ENCODE measurements at places on chromosomes 3 and 15. TPM values are rescaled to one million over a fixed set of nuclear protein-coding genes. Genes with fewer than 3 reads are reported as not detected.

GRCh38 chr3:54312156-54312899 is 190.0 kb downstream of the CACNA2D3 start:
- H3K27me3 ChIP-seq, result peaks cover 2% of the 10 kb centered on the region
- no peak for DNase-seq
- H3K4me1 ChIP-seq, result no peaks in the 10 kb centered on the region

- H3K4me1 ChIP-seq, result no peaks in the 10 kb centered on the region
- H3K27ac ChIP-seq, result no peak overlapping the region
- no peaks in the 10 kb centered on the region for H3K36me3 ChIP-seq
- no peak for DNase-seq
- H3K27me3 ChIP-seq, result no peaks in the 10 kb centered on the region
Observed at GRCh38 chr15:67413770-67414390, 107.1 kb upstream of the C15orf61 start.

DNA sequence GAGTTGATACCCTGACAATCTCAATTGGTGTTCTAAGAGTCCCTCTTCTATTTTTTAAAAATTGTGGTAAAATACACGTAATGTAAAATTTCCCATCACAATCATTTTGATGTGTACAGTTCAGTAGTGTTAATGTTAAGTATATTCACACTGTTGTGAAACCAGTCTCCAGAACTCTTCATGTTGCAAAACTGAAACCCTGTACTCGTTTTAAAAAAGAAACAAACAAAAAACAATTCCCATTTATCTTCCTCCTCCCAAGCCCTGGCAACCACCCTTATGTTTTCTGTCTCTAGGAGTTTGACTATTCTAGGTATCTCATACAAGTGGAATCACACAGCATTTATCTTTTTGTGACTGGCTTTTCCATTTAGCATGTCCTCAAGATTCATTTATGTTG is 28.7 kb upstream of the ALPK3 start:
- H3K4me1 ChIP-seq, result peaks cover 43% of the 10 kb centered on the region
- no peak overlapping the region for H3K4me3 ChIP-seq
- H3K27me3 ChIP-seq, result no peaks in the 10 kb centered on the region
- peaks cover 47% of the 10 kb centered on the region for H3K36me3 ChIP-seq
- no peak for DNase-seq

DNA sequence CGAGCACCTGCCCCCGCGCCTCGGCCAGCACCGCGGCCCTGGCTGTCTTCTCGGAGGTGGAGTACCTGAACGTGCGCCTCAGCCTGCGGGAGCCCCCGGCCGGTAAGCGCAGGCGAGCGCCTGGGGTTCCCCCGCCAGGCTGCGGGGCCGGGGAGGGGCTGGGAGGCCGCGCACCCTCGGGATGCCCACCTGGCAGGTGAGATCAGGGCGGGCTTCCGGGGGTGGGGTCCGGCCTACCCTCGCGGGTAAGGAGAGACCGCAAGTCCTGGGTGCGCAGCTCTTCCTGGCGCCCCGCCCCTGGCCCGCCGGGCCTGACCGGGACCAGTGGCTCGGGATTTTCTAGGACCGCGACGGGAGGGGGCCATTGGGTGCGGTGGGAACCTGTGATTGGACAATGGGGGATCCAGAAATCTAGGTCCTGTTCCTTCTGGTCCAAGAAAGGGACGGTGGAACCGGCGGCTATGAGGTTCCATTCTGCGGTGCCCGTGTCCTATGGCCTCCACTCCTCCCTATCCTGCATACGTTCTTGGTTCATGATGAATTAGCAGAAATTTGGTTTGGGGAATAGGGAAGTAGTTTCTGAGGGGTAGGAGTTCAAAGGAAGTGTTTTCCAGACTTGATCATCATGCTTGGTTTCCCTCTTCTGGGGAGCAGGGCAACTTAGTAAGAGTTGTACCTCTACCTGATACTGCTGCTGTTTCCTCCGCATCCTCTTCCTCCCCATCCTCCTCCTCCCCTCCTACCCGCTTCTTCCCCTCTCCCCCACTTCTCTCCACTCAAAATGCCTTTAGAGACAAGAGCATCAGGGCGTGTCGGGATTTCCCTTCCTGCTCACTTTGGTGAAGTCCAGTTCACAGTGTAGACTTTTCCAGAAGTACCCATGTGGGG is 808 bp downstream of the ARRDC4 start:
- H3K36me3 ChIP-seq, result no peaks in the 10 kb centered on the region
- H3K27me3 ChIP-seq, result no peaks in the 10 kb centered on the region
- peak; percentile 17 for DNase-seq
- H3K27ac ChIP-seq, result no peak overlapping the region
- H3K4me1 ChIP-seq, result peaks cover 16% of the 10 kb centered on the region

DNA sequence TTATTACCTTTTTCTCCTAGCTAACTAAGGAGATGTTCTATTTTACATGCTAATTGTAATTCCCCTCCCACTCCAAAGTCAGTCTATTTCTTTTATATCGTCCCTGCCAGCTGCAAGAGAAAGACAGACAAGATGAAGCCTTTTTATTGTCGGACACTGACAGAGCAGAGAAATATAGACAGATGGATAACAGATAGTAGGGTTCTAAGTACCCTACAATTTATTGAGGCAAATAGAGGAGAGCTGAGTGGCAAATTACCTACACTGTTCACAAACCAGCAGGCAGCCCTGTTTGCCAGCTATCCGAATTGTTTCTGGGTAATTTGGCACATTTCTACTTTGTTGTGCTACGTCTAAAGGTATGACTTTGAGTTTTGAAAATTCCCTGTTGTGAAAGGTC is 392.3 kb upstream of the ZNF717 start:
- H3K4me3 ChIP-seq, result no peak overlapping the region
- DNase-seq, result no peak
- H3K27me3 ChIP-seq, result no peaks in the 10 kb centered on the region
- no peaks in the 10 kb centered on the region for H3K4me1 ChIP-seq
- H3K27ac ChIP-seq, result no peak overlapping the region
- no peaks in the 10 kb centered on the region for H3K36me3 ChIP-seq

DNA sequence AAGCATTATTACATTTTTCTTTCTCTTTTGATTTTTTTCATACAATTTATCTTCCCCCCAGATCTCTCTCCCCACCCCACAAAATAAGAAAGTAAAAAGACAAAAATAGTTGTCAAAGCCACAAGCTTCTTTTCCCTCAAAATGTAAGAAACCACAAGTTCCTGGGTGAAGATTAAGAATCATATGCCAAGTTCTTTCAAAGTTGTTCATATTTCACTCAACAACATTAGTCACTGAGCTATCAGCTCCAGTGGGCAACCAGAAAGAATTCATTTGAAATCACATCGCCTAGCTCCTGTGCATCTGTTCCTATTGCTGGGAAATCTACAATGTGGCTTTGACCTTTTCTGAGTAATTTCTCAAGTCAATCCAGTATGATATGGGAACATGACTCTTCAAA is 681.6 kb upstream of the ARPP21 start:
- H3K27me3 ChIP-seq, result peaks cover 1% of the 10 kb centered on the region
- H3K4me3 ChIP-seq, result no peak overlapping the region
- H3K4me1 ChIP-seq, result no peaks in the 10 kb centered on the region
- no peaks in the 10 kb centered on the region for H3K36me3 ChIP-seq
- H3K27ac ChIP-seq, result no peak overlapping the region

- H3K27ac ChIP-seq, result no peak overlapping the region
- H3K4me1 ChIP-seq, result no peaks in the 10 kb centered on the region
- no peaks in the 10 kb centered on the region for H3K36me3 ChIP-seq
- H3K4me3 ChIP-seq, result no peak overlapping the region
- no peak for DNase-seq
- peaks cover 4% of the 10 kb centered on the region for H3K27me3 ChIP-seq
Observed at GRCh38 chr3:194112120-194113106, 23.5 kb upstream of the HES1 start.

DNA sequence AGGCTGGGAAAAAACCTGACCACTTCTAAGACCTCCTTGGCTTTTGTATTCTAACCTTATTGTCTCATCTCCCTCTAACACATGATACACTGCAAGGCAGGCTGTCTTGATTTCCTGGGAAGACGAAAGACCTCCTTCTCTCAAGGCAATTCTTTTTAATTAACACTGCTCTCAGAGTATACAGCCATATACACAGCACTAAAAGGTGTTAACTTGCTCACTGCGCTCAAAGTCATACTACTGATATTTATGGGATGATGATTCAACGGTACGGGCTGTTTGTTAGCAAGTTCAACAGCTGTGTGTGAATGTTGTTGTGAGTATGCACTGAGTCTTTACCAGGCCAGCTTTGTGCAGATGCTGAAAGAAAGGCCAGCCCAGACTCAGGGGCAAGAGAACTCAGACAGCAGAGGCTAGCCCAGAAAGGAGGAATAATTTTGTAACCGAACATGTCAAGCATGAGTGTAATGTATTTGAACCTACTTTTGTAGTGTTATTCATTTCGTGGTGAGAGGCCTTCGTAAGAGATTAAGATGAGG is 229.9 kb downstream of the IL5RA start:
- no peak overlapping the region for H3K27ac ChIP-seq
- DNase-seq, result no peak
- no peaks in the 10 kb centered on the region for H3K36me3 ChIP-seq

DNA sequence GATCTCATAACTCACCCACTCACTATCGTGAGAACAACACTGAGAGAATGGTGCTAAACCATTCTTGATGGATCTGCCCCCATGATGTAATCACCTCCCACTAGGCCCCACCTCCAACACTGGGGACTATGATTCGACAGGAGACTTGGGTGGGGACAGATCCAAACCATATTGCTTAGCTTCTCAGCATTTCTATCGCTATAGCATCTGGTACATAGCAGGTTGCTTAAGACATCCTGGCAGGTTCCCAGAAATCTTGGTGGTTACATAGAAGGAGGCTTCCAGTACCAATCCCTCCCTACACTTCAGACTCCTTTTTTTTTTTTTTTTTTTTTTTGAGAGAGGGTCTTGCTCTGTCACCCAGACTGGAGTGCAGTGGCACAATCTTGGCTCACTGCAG is 487.8 kb downstream of the EDEM1 start:
- DNase-seq, result no peak
- no peaks in the 10 kb centered on the region for H3K4me1 ChIP-seq
- no peaks in the 10 kb centered on the region for H3K36me3 ChIP-seq
- no peaks in the 10 kb centered on the region for H3K27me3 ChIP-seq
- no peak overlapping the region for H3K27ac ChIP-seq

DNA sequence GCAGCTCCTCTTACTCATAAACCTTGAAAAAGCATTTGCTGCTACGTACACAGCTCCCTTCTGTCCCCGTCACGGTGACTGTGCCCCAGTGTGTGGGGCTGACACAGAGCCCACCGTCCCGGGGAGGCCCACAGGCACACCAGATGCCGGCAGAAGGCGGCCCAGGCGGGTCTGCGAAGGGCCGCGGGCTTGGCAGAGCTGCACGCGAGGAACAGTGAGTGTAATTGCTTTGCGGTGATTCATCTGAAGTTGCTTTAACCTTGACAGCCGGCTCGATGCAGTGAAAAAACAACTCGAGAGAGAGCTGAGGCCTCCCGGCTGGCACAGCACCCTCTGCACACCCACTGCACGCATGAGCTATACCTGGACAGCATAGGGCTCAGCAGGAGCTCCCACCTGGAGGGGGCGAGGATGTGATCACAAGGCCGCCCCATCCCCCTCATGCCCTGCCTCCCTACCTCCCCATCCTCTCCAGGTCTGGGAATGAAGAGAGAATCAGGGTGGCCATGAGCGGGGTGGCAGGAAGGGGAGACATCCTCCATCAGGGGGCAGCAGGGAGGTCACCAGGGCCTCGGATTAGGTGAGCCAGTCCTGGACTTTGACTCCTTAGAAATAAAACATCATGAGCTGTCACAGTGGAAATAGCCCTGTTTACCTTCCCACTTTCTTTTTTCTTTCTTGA is 172.7 kb downstream of the MEGF11 start:
- no peak overlapping the region for H3K4me3 ChIP-seq
- no peaks in the 10 kb centered on the region for H3K36me3 ChIP-seq
- H3K27ac ChIP-seq, result no peak overlapping the region

- peak; percentile 55 for DNase-seq
- H3K36me3 ChIP-seq, result peaks cover 5% of the 10 kb centered on the region
- H3K4me1 ChIP-seq, result peaks cover 37% of the 10 kb centered on the region
Observed at GRCh38 chr3:12662593-12663400, 1.1 kb downstream of the RAF1 start.

DNA sequence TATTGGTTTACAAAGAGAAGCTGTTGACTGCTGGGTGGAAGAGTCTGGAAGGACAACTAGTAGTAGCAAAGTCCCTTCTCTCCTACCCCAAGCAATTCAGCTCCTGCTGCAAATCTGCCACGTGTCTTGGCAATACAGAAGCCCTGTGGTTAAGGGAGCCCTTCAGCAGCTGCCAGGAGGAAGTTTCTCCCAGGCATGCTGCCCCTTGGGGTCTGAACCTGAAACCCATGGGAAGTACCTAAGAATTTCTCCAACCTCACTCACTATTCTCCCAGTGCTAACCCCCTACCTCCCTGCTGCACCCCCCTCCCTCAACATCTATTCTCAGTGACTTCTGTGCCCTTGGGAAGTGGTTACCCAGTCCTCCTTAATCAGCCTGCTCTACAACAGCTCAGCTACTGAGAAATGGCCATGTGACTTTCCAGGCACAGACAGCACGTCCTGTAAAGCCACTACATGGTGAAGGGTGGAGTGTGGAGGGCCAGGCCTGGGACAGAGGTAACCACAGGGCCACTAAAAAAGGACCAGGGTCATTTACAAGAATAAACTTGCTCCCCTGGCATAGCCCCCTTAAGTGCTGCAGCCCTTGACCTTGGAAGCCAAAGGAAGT is 316.6 kb downstream of the NTRK3 start:
- H3K4me1 ChIP-seq, result peaks cover 3% of the 10 kb centered on the region
- peaks cover 6% of the 10 kb centered on the region for H3K27me3 ChIP-seq
- no peak for DNase-seq
- no peak overlapping the region for H3K27ac ChIP-seq

DNA sequence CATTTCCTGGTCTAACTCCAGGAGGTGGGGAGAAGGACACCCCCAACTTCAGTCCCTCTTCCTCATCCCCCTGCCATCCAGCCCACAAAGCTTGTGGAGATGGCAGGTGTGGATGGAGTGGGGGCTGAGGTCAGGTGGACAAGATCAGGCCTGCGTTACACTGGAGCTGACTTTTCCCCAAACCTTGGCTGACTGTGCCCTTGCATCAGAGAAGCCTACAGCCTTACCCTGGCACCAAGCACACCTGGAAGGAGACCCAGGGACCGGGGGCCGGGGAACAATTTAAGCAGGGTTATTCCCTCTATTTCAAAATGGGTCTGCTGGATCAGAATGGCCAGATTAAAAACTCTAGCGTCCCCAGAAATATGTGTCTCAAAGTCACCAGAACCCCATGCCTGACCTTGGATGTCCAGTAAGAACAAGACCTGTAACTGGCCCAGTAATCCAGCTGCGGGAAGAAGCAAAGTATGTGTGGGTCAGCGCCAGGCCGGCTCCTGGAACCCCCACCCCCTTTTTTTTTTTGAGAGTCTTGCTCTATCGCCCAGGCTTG is 14.4 kb downstream of the TNK2 start:
- no peaks in the 10 kb centered on the region for H3K36me3 ChIP-seq
- no peak for DNase-seq
- peaks cover 37% of the 10 kb centered on the region for H3K4me1 ChIP-seq
- H3K27me3 ChIP-seq, result no peaks in the 10 kb centered on the region

DNA sequence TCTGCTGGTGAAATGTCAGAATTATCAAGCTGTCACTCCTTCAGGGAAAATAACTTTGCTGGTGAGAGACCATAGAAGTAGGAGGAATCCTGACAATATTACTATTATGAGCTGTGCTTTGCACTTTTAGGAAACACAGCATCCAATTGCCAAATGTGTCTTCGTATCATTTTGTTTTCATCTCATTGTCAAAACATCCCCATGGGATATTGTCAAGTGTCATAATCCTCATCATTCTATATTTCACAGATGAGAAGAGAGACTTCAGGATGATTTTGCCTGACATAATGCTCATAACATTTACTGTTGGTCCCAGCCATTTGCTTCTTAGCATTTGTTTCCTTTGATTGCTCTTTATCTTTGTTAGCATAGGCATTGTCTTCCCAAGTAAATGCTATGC is 120.5 kb upstream of the NUDT16 start:
- H3K27ac ChIP-seq, result no peak overlapping the region
- no peaks in the 10 kb centered on the region for H3K27me3 ChIP-seq
- H3K4me3 ChIP-seq, result no peak overlapping the region
- H3K4me1 ChIP-seq, result no peaks in the 10 kb centered on the region
- DNase-seq, result no peak

The NGRN gene
- 31.0 TPM for total RNA-seq

The ADAMTSL3 gene
- not detected for total RNA-seq
